Activated CD8-positive, alpha-beta memory T cell treated with anti-CD3 and anti-CD28 coated beads, Interleukin-2, amount 10 ng/mL, durations not matched to agents 7 days and 5 days (primary cell): ENCODE measurements at places on chromosomes 4 and X.

DNA sequence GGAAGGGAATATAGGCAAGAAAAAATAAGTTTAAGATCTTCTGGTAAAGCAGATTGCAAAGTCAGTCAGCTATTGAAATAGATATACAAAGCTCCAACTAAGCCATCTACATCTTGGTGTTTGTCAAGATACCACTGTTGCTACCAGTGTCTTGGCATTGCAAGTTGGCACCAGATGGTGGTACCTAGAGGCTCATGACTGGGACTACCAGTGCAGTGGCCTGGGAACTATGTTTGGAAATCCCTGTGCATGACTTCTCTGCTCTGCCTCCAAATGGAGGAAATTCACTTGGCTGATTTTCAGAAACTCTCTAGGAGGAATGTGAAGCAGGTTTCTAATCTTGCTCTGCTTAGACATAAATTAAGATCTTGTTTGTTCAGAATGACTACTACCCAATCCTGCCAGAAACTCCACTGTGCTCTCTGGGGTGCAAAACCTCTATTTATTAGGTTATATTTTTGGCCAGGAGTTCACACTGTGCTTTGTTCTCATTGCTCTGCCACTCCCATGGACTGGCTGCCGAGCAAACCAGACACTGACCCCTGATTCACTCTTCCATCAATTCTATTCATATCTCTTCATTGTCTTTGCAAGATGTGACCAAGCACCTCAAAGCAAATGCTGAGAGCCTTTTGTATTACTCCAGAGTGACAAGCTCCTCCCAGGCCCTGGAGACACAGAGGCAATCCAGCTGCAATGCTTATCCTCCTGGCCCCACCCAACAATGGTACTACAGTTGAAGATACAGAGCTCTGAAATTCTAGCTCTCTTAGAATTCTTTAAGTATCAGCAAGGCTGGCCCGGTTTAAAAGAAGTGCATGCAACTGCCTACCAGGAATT is 272.3 kb upstream of the FGF16 start:
- DNase-seq, result no peak

- no peak for DNase-seq
These were observed 61.7 kb downstream of the SLIT2 start for GRCh38 chr4:20313237-20314030.

DNA sequence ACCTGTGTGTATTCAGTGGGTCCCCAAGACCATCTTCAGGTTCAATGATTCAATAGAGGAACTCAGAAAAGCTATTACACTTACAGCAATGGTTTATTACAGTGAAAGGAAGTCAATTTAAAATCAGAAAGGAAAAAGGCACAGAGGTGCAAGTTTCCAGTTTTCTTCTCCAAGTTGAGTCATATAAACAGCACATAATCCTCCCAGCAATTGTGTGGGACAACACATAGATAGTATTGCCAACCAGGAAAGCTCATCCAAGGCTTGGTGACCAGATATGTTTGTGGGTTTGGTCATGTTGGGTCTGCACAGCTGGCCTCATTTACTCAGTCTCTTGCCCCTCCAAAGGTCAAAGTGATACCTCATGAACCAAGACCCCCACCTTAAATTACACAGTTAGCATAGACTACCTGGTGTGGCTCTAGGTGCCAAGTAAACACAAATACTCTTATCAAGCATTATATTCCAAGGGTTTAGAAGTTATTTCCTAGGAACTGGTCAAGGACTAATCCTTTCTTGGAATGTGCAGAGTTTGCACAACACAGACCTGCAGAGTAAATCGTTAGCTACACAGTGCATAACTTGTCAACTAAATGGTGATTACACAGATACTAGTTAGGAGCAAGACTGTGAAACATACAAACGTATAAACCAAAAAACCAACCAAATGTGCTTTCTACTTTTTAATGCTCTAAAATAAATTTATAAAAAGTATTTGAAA is 777.3 kb downstream of the PCDH18 start:
- DNase-seq, result no peak

DNA sequence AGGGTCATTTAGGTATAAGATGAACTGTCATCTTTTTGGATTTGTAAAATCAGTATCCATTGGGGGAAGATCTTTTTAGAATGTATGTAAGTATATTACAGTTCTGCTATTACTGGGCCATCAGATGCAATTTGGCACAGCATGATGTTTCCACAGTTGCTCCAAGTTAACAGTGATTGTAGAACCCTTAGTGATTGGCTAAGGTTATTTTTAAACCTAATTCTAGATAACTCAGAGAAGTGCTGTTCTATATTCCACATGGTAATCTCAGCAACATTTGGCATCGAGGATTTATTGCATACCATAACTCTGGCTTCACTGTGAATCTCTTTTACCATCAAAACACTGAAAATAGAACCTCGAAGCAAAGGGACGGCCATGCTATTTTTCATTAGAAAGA is 215.7 kb upstream of the HAND2 start:
- DNase-seq, result no peak

GRCh38 chr4:7375427-7375826 is 59.3 kb downstream of the PSAPL1 start:
- no peak for DNase-seq

DNA sequence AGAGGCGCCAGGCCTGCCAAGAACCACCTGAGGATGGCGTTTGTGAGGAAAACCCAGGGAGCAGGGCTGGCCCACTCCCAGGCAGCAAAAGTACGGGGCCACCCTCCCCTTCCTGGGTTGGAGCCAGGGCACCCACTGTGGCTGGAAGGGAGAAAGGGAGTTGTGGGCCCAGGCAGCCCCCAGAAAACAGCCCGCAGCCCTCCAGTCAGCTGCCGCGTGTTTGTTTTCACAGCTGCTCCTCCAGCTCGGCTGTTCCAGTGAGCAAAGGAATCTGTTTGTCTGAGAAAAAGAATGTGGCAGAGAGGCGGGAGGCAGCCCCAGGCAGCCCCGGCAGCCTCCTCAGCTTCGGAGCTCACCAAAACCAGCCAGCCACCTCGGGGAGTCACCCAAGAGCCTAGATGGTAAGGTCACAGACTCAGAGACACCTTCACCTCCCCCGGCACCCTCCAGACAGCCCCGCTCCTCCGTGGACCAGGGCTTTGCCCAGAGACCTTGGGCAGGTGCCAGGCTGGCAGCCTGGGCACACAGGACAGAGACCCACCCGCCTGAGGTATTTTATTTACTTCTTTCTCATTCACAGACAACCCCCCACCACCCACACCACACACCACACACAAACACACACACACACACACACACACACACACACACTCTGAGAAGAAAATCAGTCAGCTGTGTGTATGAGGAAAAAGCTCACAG is 338.1 kb downstream of the BCOR start:
- DNase-seq, result no peak

- no peak for DNase-seq
These were observed 326.5 kb downstream of the TEX13C start for GRCh38 chrX:125646195-125646594.

GRCh38 chrX:26918631-26919030 is 544.5 kb downstream of the PPP4R3C start:
- DNase-seq, result no peak

GRCh38 chr4:12979797-12980196 is 504.3 kb downstream of the RAB28 start:
- DNase-seq, result no peak

DNA sequence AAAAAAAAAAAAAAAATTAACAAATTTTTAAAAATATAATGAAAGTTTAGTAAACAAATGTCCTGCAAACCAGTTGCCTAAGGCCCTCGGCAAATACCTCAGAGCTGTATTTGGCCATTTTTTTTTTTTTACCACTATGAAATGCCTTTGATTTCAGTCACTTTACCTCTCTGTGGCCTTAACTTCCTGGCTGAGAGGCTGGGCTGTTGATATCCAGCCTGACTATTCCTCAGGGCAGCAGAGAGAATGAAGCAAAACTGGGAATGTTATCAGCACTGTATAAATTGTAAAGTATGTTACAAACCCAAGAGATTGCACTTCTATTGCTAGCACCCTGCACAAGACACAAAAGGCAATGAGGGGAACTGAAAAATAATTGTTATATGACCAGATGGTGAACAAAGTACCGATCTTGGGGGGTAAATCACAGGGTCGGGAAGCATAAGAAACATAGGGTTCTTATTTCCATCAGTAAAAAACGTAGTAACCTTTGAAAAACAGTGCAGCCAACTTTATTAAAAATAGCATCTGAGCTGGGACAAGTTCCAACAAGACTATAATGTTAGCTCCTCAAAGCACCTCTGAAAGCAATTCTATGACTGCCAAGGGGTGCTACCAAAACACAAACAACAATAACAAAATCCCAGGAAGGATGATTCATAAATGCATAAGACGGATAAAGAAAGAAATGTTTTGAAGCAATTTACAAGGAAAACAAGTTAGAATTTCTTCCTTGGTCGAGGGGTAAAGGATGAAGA is 18.1 kb downstream of the USP46 start:
- DNase-seq, result no peak

GRCh38 chrX:54076903-54077302 is 32.6 kb upstream of the PHF8 start:
- DNase-seq, result no peak

- DNase-seq, result no peak
These were observed 870.6 kb upstream of the SLIT2 start for GRCh38 chr4:19381068-19381467.

GRCh38 chrX:103883533-103883932 is 51.5 kb upstream of the RAB9B start:
- no peak for DNase-seq

- no peak for DNase-seq
These were observed 54.9 kb downstream of the DCTD start for GRCh38 chr4:182862141-182862875.

GRCh38 chr4:7309181-7309580 is 116.8 kb downstream of the SORCS2 start:
- no peak for DNase-seq

GRCh38 chr4:74415602-74416300 is 29.2 kb upstream of the AREG start:
- DNase-seq, result no peak

DNA sequence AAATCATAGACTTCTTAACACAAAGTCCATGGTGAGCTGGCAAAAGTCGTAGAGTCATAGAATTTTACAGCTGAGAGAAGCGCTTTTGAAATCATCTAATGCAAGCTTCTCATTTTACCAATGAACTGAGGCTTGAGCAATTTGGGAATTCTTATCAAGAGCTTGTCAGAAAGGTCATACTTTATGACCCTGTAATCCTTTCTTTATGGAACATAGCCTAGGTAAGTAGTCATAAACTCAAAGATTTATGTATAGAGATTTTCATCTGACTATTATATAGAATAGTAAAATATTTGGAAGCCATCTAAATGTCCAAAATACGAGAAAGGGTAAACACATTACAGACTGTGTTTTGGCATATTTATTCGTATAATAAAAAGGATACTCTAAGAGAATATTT is 563.5 kb downstream of the PCDH7 start:
- no peak for DNase-seq

DNA sequence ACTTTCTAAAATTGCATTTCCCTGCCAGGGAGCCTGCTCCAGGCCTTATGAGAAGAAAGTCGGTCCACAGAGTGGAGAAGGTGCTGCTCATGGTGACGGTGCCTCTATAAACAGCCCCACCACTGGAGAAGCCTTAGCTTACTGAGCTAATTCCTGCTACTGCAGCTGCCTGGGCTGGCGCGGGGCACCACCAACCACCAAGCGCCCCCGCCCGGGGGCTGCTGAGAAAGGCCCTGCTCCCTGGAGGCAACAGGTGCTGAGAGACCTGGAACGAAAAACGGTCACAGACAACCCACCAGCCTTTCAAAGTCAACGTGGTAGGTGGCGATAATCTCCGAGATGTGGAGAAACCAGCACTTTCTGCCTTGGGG is 2.9 kb downstream of the HCFC1 start:
- DNase-seq, result peak; percentile 65

GRCh38 chr4:4427121-4427870 is 40.4 kb downstream of the NSG1 start:
- DNase-seq, result no peak

GRCh38 chrX:123155327-123155726 is 28.8 kb upstream of the GRIA3 start:
- no peak for DNase-seq
